ENCODE measurements at places on chromosomes 13 and 19. TPM values are rescaled to one million over a fixed set of nuclear protein-coding genes. Genes with fewer than 3 reads are reported as not detected.

DNA sequence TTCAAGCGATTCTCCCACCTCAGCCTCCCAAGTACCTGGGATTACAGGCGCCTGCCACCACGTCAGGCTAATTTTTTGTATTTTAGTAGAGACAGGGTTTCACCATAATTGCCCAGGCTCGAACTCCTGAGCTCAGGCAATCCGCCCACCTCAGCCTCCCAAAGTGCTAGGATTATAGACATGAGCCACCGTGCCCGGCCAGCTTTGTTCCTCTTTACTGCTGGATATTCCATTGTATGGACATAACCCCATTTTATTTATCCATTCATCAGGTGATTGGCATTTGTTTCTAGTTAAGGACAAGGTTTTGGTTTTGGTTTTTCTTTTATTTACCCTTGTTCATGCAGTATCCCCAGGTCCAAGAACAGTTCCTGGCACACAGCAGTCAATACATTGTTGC, 4.1 kb upstream of the RPS9 start:
- peak overlapping the region; percentile 69 for H3K27ac ChIP-seq
- H3K27me3 ChIP-seq: no peaks in the 10 kb centered on the region
- peaks cover 4% of the 10 kb centered on the region for H3K36me3 ChIP-seq
- H3K4me3 ChIP-seq: no peak overlapping the region
- H3K4me1 ChIP-seq: peaks cover 26% of the 10 kb centered on the region

DNA sequence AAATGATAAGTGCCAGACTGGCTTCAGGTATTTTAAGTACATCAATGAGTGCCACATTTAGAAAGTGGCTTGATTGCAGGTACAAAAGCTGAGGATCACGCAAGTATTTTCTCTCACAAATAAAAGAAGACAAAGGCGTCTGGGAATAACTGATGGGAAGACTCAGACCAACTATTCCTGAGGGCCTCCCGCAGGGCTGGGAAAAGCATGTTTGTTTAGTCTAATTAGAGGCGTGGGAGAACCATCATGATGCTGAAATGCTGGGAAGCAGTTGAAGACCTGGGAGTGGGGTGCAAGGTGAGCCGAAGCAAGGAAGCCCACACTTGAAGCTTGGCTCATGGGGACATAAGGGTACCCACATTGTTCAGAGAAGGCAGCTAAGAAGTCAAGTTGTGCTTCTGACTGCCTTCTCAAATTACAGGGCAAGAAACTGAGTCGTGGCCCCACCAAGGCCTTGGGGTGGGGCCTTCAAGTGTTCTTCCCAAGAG, 536.0 kb downstream of the MYO16 start:
- no peaks in the 10 kb centered on the region for H3K4me1 ChIP-seq
- no peak for DNase-seq

DNA sequence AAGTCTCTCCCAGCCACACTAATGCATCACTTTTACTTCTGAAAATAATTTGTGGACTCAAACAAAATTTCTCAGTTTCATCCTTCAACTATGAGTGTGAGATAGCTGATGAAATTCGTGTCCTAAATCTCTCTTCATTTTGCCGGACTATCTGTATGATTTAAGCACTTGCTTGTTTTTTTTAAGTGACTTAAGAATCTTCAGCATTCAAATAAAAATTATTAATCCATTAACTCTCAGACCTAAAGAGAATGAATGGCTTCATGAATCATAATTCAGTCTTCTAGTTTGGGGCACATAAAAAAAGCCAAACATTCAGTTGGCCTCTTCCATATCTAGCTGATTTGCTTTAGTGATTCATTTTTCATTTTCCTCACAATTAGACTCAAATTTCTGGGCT, 579.5 kb downstream of the DCT start:
- no peak overlapping the region for H3K27ac ChIP-seq
- no peaks in the 10 kb centered on the region for H3K4me1 ChIP-seq
- DNase-seq: no peak
- H3K27me3 ChIP-seq: no peaks in the 10 kb centered on the region
- no peaks in the 10 kb centered on the region for H3K36me3 ChIP-seq

MAMSTR gene
- polyA plus RNA-seq: 0.07 TPM

- H3K36me3 ChIP-seq: no peaks in the 10 kb centered on the region
- H3K4me3 ChIP-seq: peak overlapping the region; percentile 85
- DNase-seq: no peak
- peak overlapping the region; percentile 58 for H3K27ac ChIP-seq
- H3K27me3 ChIP-seq: no peaks in the 10 kb centered on the region
- H3K4me1 ChIP-seq: peaks cover 35% of the 10 kb centered on the region
Observed at GRCh38 chr19:7904074-7905020, 670 bp downstream of the MAP2K7 start.

GRCh38 chr13:50071379-50071778, 56.1 kb downstream of the KCNRG start:
- H3K27ac ChIP-seq: no peak overlapping the region
- no peak for DNase-seq
- peaks cover 4% of the 10 kb centered on the region for H3K4me1 ChIP-seq
- no peaks in the 10 kb centered on the region for H3K27me3 ChIP-seq
- H3K4me3 ChIP-seq: no peak overlapping the region
